ENCODE measurements at places on chromosomes 13 and 19.

- DNase-seq, result no peak
Observed at GRCh38 chr13:75803164-75803611, 167.1 kb downstream of the LMO7 start.

DNA sequence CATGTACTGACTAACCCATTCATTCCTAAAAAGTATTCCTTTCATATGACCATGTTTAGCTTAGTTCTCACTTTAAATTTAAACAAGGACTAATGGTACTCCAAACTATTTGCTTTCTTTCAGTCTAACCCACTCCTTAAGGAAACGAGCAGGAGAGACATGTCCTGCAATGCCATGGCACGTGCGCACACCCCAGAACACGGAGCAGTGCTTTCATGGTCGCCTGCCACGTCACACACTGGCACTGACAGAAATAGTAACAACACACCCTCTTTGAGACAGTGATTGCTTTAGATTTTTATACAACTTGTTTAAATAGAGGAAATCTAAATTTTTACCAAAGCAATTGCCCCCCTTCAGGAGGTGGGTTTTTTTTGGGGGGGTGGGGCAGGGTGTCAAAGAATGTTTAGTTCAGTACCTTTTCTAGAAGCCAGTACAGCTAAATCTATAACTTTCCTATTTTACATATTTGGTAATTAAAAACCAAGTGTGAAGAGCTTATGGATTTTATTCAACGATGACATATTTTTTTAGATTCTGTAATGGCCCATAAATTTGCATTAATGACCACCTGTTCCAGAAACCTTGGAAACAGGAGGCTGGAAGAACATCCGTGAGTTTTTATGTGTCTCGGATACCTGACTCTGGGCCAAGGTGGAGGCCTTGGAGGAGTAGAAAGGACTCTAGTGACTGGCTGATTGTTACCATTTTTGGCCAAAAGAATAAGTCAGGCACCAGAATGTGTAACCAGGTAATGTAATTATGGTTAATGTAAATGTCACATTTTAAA is 247.1 kb downstream of the DCT start:
- no peak for DNase-seq

DNA sequence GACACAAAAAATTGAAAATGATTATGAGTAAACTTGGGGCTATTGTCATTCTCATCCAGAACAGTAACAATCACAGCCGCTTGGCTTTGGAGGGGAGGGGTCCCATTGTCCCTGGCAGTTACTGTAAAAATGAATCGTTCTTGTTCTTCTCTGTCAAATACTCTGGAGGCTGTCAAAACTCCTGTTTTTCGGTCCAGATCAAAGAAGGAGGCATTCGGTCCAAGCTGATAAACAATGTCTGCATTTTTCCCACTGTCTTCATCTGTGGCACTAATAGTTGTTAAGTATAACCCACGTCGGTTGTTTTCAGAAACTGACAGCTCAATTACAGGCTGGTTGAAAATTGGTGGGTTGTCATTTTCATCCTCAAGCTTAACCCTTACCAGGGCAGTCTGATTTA is 3.4 kb downstream of the PCDH9 start:
- DNase-seq, result no peak

- peak; percentile 57 for DNase-seq
Observed at GRCh38 chr19:50046649-50047503, 21.1 kb downstream of the ZNF473 start.

- no peak for DNase-seq
Observed at GRCh38 chr13:22189176-22190048, 518.5 kb downstream of the FGF9 start.

DNA sequence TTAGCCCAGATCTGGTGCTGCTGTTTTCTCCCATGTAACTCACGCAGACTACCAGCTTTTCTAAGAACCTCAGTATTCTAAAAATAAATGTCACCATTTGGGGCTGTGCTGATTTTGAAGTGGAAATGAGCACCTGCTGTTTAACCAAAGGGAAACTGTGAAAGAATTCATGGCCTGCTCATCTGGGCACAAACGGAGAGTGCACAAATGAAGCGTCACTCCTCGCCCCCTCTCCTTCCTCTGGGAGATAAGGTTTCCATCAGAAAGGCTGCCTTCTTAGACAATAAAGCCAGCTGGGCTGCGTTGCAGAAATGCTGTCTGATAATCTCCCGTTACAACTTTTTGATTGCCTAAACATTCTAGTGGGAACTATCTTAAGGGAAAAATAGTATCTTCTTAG is 73.7 kb upstream of the SLC15A1 start:
- DNase-seq, result no peak

GRCh38 chr19:16788479-16788878 is 40.7 kb upstream of the SIN3B start:
- no peak for DNase-seq

DNA sequence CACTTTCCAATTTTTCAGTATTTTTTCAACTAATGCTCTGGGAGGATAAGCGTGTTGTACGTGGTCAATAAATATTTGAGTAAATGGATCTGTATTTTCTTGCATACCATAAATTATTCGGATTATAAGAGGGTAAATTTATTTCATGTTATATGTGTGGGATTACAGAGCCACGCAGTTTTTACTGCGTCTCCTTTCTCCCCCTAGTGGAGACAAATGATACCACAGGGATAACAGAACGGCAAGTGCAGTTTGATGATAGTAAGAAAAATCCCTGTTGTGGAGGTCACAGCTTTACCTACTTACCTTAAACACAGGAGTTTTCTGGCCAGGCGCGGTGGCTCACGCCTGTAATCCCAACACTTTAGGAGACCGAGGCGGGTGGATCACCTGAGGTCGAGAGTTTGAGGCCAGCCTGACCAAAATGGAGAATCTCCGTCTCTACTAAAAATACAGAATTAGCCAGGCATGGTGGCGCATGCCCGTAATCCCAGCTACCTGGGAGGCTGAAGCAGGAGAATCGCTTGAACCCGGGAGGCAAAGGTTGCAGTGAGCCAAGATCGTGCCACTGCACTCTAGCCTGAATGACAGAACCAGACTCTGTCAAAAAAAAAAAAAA is 16.8 kb downstream of the MBD3L2B start:
- DNase-seq, result no peak

DNA sequence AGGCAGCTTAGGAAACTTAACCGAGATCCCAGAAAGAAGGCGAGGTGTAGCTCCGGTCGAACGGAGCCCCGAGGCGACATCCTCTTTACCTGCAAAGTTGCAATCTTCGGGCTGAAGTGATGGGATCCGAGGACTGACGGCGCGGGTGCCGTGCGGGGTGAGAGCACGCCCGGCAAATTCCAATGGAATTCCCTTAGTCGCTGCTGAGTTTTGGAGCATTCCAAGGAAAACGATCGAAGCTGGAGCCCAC is 141 bp downstream of the TRPC4 start:
- no peak for DNase-seq

DNA sequence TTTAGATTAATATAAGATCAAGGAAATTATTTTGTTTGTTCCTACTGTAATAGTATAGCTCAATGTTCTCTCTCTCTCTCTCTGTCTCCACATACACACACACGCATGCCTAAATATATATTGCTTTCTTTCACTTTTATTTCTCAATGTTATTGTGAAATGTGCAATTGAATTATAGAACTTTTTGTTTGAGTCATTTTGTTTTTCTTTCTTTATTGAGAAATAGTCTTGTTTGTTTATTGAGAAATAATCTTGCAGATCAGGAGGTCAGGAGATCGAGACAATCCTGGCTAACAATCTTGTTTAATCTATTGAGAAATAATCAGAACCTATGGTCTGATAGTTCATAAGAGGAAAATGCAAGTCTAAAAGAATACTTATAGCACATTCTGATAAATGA is 1581.3 kb downstream of the EFNB2 start:
- no peak for DNase-seq

DNA sequence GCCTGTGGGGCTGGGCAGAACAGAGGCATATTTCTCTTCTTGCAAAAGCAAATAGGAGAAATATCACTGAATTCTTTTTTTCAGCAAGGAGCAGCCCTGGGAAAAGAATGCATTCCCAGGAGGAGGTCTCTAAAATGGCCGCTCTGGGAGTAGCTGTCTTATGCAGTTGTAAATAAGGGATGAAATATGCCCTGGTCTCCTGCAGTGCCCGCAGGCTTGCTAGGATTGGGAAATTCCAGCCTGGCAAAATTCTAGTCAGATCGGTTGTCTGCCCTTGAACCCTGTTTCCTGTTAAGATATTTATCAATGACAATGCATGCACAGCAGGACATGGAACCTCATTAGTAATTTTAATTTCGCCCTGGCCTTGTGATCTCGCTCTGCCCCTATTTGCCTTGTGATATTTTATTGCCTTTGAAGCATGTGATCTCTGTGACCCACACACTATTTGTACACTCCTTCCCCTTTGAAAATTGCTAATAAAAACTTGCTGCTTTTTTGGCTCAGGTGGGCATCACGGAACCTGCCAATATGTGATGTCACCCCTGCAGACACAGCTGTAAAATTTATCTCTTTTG is 1993.2 kb downstream of the PCDH9 start:
- no peak for DNase-seq

DNA sequence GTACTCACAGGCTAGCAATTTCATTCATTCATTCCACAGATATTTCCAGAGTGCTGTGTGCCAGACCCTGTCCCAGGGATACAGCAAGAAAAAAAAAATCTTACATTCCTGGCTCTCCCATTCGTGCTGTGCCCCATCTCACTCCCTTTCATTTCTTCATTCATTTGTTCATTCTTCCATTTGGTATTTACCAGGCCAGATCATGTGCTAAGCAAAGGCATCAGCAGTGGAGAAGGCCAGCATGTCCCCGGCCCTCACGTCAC is 2.3 kb downstream of the MAP3K10 start:
- DNase-seq, result no peak

DNA sequence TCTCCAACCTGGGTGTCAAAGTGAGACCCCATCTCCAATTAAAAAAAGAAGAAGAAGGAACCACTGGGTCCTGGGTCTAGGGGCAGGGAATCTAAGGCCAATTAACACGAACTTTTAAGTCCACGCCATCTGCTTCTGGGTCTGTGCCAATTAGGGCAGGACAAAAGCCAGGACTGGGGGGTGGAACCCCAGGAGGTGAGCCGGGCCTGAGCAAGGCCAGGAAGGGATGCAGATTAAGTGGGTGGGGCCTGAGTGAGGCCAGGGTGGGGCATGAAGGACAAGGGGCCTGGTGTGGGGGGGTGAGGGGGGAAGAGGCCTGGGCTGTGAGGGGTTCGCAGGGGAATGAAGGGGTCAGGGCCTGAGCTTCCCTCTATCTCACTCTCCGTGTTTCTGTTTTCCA is 26.3 kb upstream of the ZNF83 start:
- DNase-seq, result no peak

- DNase-seq, result no peak
Observed at GRCh38 chr13:78636495-78636894, 22.5 kb downstream of the OBI1 start.

GRCh38 chr19:40155749-40156265 is 35.4 kb upstream of the MAP3K10 start:
- no peak for DNase-seq

DNA sequence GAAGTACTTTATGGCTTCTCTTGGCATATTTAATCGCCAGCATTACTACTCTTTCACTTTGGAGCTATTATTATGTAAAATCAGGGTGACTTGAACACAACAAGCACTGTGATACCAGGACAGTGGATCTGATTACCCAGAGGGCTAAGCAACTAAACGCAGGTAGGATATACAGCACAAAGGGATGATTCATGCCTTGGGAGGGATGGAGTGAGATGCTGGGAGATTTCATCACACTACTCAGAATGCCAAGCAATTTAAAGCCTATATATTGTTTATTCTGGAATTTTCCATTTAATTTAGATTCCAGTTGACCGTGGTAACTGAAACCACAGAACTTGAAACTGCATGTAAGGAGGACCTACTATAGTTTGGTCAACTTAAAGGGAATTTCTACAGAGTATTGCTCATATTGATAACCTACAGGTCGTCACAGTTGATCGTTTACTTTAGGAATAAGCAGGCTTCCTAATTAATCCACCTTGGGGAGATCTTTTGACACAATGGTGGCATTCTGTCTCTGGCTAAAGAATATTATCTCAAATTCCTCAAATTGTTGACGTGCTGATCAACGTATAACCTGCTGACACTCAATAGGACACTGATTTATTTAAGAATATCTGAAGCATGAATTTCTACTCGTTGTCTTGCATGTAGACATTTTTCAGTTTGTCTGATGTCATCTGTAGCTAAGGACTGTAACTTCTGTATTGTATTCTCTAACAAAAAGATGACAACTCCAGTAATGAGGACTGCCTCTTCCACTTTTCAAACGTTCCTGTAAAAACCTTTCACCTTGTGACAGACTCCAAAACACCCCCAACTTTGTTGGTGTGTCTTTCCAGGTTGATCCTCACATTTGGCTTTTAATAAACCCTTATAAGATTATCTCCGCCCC is 254.2 kb downstream of the GPC5 start:
- DNase-seq, result no peak

DNA sequence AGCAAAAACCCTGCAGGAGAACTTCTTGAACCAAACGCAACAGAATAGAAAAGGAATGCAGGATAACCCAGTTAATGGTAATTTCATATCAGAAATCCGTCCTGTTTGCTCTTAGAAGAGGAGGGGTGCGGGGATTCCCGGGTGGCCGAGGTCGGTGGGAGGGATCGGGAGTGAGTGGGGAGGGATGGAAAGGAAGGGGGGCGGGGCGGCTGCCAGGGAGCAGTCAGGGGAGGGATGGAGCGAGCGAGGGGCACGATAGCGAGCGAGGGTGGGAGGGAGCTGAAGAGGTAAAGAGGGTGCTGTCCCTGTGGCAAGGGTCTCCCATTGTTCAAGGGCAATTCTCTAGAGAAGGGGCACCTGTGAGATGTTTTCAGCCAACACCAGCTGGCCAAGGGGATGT is 26.5 kb downstream of the CD177 start:
- no peak for DNase-seq

All from hippocampal formation (tissue), 2 donors.